CD4-positive, alpha-beta memory T cell (primary cell): ENCODE measurements at places on chromosomes 11 and 22. TPM values are rescaled to one million over a fixed set of nuclear protein-coding genes. Genes with fewer than 3 reads are reported as not detected.

The SEPTIN3 gene
- not detected for polyA plus RNA-seq

The BTG4 gene
- polyA plus RNA-seq = not detected

The GUCY1A2 gene
- not detected for polyA plus RNA-seq

GRCh38 chr22:37482244-37482643 lies 3.9 kb downstream of the MFNG start:
- no peak overlapping the region for H3K27ac ChIP-seq
- DNase-seq = no peak
- no peak overlapping the region for H3K4me3 ChIP-seq
- peaks cover 50% of the 10 kb centered on the region for H3K4me1 ChIP-seq
- H3K36me3 ChIP-seq = peaks cover 49% of the 10 kb centered on the region
- no peaks in the 10 kb centered on the region for H3K27me3 ChIP-seq

DNA sequence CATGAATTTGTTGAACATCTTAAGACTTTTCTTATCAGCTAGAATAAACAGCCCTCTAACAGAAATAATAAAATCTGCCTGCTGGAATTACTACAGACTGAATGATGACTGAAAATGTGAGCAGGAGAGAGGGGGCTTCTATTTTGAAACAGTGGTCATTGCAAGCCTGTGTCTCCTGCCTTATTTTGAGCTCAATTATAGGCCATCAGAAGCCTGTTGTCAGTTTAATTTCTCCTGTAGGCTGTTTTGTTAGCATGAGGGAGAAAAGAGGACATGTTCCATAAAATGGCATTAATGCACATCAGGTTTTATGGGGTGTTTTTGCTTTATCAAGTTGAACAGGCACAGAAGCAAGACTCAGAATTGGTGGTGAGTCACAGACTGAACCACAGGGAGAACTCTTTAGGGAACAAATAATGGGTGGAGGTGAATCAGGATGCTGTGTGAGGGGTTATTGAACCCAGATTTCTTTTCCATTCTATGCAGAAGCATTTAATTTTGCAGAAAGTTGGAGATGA lies 129.1 kb downstream of the PARVA start:
- H3K27ac ChIP-seq = no peak overlapping the region
- no peak overlapping the region for H3K4me3 ChIP-seq
- H3K27me3 ChIP-seq = no peaks in the 10 kb centered on the region
- H3K36me3 ChIP-seq = no peaks in the 10 kb centered on the region
